ENCODE measurements at places on chromosomes 5 and 9.

DNA sequence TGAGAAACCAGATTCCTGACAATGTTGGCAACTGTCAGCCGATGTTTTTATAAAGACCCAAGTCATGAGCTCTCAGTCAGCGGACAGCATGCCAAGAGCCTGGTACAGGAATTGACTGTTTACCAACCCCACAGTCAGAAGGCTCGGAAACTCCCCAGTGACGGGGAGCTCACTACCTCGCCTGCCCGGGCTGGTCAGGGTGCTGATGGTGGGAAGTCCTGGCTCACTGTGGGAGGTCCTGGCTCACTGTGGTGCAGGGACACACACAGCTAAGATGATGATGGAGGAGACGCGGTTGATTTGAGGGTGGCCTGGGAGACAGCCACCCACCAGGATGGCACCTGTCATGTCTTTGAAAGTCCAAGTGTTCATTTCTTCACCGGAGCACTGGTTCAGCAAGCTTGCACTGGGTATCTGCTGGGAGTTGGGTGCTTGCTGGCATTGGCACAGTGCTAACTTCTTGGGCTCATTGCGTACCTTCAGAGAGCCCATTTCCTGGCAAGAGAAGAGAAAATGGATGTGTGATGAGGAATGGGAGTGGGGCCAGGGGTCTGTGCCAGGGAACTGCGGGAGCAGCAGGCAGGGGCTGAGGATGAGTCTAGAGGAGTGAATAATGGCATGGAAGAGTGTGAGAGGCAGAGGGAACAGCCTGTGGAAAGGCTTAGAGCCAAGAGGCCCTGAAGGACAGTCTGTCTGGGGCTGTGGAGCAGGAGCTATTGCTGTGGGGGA is 15.3 kb downstream of the ASS1 start:
- DNase-seq = no peak

GRCh38 chr5:127392762-127393161 is 102.2 kb downstream of the MEGF10 start:
- no peak for DNase-seq

DNA sequence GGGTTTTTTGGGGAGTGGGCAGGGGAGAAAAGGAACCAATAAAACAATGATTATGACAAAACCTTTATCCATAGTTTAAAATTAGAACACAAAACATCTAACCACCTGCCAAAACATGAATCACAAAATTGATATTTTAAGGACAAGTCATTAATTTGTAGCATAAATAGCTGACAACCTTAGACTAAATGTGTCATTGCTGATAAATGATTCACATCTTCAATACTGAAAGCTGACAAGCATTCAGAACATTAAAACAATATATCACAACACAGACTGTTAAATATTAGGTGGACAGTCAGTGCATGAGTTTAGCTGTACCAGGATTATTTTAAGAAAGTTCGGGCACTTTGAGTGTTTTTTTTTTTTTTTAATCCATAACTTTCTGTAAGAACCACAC is 71.5 kb downstream of the NR3C1 start:
- no peak for DNase-seq

GRCh38 chr5:132267931-132268768 is 10.7 kb downstream of the PDLIM4 start:
- no peak for DNase-seq

DNA sequence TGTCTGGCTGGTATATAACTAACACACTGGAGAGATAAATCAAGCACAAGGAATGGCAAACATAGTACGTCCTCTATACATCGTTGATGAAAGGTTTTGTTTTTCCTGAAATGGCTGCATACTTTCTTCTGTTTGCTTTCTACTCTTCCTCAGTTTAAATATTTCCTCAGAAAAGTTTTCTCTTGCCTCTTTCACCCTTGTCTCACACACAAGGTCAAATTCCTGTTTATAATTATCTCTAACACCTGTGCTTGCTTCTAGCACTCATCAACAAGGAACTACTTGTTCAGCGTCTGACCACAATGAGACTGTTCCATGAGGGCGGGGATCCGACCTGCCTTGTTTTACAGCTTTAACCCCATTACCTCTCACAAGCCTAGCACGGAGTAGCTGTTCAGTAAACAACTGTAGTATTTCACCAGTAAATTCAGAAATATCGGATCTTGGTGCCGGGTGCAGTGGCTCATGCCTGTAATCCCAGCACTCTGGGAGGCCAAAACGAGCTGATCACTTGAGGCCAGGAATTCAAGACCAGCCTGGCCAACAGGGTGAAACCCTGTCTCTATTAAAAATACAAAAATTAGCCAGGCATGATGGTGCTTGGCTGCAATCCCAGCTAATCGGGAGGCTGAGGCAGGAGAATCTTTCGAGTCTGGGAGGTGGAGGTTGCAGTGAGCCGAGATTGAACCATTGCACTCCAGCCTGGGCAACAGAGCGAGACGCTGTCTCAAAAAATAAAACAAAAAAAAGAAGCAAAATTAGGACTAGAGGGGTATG is 37.0 kb downstream of the NR6A1 start:
- DNase-seq = no peak

- no peak for DNase-seq
These were observed 85.3 kb downstream of the NFIB start for GRCh38 chr9:14228602-14229001.

Data from left renal pelvis (tissue), 4 donors.